ENCODE measurements at places on chromosomes 12 and 14.

GRCh38 chr12:92124689-92125029 is 21.0 kb downstream of the BTG1 start:
- H3K36me3 ChIP-seq: no peaks in the 10 kb centered on the region
- DNase-seq: no peak
- no peak overlapping the region for H3K27ac ChIP-seq
- H3K4me3 ChIP-seq: no peak overlapping the region
- no peaks in the 10 kb centered on the region for H3K27me3 ChIP-seq
- H3K4me1 ChIP-seq: no peaks in the 10 kb centered on the region

- no peak overlapping the region for H3K27ac ChIP-seq
- no peaks in the 10 kb centered on the region for H3K27me3 ChIP-seq
- H3K4me1 ChIP-seq: no peaks in the 10 kb centered on the region
- H3K36me3 ChIP-seq: no peaks in the 10 kb centered on the region
Observed at GRCh38 chr14:30227436-30227835, 299.8 kb upstream of the PRKD1 start.

GRCh38 chr12:52579468-52580465 is 6.1 kb upstream of the KRT74 start:
- no peak overlapping the region for H3K4me3 ChIP-seq
- H3K27ac ChIP-seq: no peak overlapping the region
- no peaks in the 10 kb centered on the region for H3K4me1 ChIP-seq
- no peaks in the 10 kb centered on the region for H3K36me3 ChIP-seq

DNA sequence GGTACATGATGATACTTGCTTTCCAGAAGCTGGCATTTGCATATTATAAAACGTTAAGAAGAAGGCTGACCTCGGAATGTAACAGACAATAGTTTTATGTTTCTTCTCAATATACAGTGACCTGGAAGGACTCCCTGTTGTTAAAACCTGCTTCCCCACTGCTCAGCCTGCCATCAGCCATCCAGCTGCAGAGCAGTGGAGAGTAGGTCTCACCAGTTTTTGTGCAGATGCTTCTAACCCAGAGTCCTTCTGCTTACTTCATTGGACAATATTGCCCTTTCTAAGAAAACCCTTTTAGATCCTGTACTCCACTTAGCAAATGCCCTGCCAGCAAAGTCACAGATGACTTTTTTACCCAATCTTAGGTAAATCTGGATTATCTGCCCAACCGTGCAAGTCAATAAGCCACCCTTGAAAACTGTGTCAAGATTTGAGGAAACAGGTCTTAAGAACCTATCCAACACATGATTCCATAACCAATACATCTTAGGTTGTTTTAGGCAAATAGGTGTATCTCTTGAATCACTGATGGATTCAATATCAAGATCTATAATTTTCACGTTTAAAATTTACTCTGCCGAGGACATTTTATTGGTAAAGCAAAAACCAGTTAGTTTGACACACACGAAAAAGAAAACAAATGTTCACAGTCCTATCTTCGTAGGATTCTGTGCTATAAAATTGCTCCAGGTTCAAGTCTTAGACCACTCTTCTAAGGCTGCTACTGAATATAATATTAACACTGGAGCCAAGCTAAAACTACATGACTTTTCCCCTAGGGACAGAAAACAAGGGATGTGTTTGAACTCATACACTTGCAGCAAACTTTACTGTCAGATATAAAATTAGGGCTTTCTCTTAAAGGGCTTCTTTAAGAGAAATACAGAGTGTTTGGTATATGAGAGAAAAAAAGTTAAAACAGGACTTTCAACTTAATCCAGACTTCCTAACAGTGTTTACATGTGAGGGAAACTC is 5.7 kb downstream of the PHLDA1 start:
- peaks cover 30% of the 10 kb centered on the region for H3K4me1 ChIP-seq
- no peaks in the 10 kb centered on the region for H3K27me3 ChIP-seq
- H3K27ac ChIP-seq: peak overlapping the region; percentile 88
- H3K4me3 ChIP-seq: no peak overlapping the region

DNA sequence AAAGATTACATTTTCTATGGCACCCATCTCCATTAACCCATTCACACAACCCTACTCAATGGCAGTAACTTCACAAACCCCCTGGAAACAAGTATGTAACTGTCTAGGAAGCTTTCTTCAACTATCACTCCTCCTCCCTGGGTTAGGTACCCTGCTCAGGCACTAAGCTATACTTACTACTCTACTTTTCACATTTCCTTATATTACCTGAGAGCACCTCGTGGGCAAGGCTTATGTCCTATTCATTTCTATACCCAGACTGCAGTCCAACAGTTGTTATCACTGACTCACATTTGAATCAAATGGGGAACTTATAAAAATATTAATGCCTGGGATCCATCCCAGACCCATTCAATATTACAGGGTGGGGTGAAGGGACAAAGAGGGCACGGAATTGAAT is 4.6 kb downstream of the PAWR start:
- no peak for DNase-seq
- no peak overlapping the region for H3K4me3 ChIP-seq
- no peak overlapping the region for H3K27ac ChIP-seq

GRCh38 chr12:122090759-122091515 is 12.4 kb downstream of the MLXIP start:
- H3K27ac ChIP-seq: no peak overlapping the region
- no peaks in the 10 kb centered on the region for H3K4me1 ChIP-seq
- H3K4me3 ChIP-seq: no peak overlapping the region
- H3K36me3 ChIP-seq: peaks cover 12% of the 10 kb centered on the region
- no peak for DNase-seq

DNA sequence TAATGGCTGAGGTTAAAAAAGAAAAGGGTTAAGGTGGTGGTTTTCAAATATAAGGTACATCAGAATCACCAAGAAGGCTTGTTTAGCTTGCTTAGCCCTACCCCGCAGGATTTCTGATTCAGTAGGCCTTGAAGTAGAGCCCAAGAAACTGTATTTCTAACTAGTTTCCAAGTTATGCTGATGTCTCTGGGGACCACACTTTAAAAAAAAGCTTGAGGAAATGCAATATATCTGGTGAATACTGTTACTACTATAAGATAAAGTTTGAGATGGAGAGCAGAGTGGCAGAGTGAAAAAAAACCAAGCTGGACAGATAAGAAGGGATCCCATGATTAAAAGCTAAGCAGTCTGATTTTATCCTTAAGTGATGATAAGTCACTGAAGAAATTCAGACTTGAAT is 18.3 kb upstream of the GXYLT1 start:
- H3K27me3 ChIP-seq: no peaks in the 10 kb centered on the region
- H3K27ac ChIP-seq: no peak overlapping the region
- no peak overlapping the region for H3K4me3 ChIP-seq
- H3K36me3 ChIP-seq: no peaks in the 10 kb centered on the region
- peaks cover 12% of the 10 kb centered on the region for H3K4me1 ChIP-seq
- no peak for DNase-seq

DNA sequence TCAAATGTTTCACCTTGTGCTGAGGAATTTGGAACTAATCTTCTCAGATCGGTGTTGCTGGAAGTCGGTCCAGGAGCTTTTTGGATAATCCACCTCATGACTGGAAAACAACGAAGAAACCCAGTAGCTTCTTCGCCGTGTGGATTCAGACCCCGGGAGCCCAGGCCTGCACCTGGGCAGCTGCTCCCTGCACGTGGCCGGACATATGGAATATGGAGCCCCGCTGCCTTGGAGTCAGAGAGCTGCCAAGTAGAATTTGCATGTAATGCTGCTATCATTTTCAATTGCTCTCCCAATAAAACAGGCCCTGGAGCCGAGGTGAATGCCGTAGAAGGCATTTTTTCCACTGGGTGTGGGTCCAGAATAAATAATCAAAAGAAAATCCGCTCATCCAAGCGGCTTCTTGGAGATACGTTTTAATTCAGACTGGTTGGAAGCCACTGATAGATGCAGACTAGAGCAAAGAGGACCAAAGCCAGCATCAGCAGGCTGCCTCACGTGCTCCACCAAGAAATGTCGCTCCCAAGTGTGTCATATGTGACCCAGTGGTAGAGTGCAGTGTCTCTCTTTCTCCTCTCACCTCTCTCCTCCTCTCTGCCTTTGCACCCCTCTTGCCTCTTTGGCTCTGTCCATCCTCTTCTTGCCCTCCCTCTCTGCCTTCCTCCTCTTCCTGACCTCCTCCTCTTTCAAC is 115.3 kb downstream of the ZNF664 start:
- no peak for DNase-seq
- H3K4me1 ChIP-seq: no peaks in the 10 kb centered on the region
- H3K4me3 ChIP-seq: no peak overlapping the region
- no peaks in the 10 kb centered on the region for H3K36me3 ChIP-seq

DNA sequence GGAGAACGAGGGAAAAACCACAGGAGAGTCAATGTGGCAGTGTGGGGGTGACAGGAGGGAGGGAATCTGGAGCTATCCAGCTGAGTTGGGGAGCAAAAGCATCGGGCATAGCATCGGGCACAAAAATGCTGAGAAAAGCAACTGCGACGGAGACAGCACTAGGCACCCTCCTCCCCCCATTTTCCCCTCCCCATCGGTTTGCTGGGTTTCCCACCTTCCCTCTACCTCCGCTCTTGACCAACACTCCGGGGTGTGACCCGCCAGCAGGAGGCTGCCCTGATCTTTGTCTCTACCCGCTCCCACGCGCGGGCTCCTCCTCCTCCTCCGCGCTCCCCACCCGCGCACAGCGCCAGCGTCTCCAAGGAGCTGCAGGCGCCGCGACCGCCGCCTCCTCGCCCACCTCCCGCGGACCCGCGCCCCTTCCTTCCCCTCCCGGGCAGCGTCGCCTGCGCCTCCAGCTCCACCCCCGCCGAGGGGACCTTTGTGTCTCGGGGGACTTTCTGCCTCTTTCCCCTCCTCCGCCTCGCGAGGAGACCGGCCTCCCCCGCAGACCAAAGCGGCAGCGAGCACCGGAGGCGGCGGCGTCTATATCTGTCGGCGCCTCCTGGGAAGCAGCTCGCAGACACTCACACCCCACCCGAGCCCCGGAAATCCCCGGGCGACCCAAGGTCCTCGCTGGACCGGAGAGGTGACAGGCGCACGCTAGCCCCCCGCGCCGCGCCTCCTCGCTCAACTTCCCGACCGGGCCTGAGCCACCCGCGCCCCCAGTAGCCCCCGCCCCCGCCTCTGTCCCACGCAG is 920 bp downstream of the CDK17 start:
- no peaks in the 10 kb centered on the region for H3K36me3 ChIP-seq
- H3K4me1 ChIP-seq: peaks cover 20% of the 10 kb centered on the region
- DNase-seq: no peak
- peak overlapping the region; percentile 59 for H3K4me3 ChIP-seq
- peak overlapping the region; percentile 98 for H3K27ac ChIP-seq
- H3K27me3 ChIP-seq: no peaks in the 10 kb centered on the region

- H3K4me1 ChIP-seq: no peaks in the 10 kb centered on the region
- no peak overlapping the region for H3K4me3 ChIP-seq
- no peak overlapping the region for H3K27ac ChIP-seq
Observed at GRCh38 chr14:40240245-40240859, 808.1 kb upstream of the FBXO33 start.

DNA sequence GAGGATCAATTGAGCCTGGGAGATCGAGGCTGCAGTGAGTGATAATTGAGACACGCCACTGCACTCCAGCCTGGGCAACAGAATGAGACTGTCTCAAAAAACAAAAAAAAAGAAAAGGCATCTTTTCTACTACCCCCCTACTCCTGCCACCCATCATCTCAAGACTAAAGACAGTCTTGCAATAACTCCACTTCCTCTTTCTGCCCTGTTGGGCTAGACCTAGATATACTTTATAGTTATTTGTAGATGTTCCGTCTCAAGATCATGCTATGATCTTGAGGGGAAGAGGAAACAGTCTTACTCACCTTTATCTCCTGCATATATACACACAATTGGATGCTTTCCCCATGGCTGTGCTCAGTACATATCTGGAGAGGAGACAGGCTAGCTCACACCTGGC is 12.1 kb upstream of the ESPL1 start:
- DNase-seq: no peak
- H3K4me3 ChIP-seq: no peak overlapping the region
- no peaks in the 10 kb centered on the region for H3K27me3 ChIP-seq
- H3K27ac ChIP-seq: no peak overlapping the region
- H3K4me1 ChIP-seq: peaks cover 8% of the 10 kb centered on the region

DNA sequence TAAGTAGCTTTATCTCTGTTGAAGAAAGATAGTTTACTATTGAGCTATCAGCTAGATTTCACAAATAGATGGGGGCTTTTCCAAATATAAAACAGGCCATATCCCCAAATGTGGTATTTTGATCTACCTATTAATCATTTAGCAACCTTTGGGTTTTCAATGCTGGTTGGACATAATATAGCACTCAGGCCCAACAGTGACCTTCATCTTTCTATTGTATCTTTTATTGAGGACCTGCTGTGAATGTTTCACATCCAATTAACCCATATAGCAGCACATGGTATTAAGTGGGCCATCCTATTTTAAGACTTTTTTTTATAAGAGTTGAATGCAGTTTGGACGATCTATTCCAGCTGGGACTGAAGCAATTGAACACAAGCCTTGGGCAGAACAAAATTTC is 10.0 kb upstream of the NR1H4 start:
- H3K27ac ChIP-seq: no peak overlapping the region
- no peaks in the 10 kb centered on the region for H3K4me1 ChIP-seq
- 0 out of 2 replicates have a peak, but pooled peaks cover 4% of the 10 kb centered on the region for H3K27me3 ChIP-seq
- DNase-seq: no peak

DNA sequence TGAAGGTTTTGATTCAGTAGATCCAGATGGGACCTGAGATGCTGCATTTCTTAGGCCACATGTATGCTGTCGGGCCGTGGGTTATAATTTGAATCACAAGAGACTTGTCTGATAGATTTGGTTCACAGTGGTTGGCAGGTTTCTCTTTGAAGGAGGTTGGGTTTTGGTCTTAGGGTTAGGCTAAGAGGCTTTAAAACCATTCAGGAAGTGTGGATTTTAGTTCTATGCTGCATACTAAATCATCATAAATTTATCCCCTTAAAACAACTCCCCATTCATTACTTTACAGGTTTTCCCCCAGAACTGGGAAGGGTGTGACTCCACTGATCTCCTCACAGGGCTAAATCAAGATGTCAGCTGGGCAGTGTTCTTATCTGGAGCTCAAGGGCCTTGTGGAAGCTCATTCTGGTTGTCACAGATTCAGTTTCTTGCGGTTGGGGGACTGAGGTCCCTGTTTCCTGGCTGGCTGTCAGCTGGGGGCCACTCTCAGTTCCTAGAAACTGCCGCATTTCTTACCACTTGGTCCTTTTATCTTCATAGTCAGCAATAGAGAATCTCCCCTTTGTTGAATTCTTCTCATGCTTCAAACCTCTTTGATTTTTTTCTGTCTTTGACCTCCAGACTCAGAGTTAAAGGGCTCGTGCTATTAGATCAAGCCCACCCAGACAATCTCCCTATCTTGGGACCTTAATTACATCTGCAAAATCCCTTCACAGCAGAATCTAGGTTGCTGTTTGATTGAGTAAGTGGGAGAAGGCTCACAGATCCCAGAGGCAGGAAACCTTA is 20.6 kb upstream of the PCNX1 start:
- H3K4me1 ChIP-seq: no peaks in the 10 kb centered on the region
- no peaks in the 10 kb centered on the region for H3K36me3 ChIP-seq
- no peak overlapping the region for H3K4me3 ChIP-seq
- H3K27me3 ChIP-seq: no peaks in the 10 kb centered on the region
- no peak for DNase-seq
- H3K27ac ChIP-seq: no peak overlapping the region

DNA sequence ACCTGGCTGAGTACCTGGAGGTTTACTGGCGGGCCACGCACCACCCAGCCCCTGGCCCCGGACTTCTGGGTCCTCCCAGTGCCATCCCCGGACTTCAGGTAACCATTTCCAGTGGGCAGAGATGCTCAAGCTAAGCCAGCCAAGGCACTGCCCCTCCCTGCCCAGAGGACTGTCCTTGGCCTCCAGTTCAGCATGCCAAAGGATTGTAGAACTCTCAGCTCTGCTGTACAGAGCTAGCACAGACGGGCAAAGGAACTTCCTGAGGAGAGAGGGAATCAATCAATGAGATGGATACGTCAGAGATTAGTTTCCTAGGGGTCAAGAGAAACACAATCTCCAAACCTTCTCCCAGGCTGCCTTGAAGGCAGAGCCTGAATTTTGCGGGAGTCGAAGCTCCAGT is 8.7 kb downstream of the CACNB3 start:
- H3K27me3 ChIP-seq: no peaks in the 10 kb centered on the region
- peaks cover 21% of the 10 kb centered on the region for H3K36me3 ChIP-seq
- no peaks in the 10 kb centered on the region for H3K4me1 ChIP-seq
- no peak overlapping the region for H3K27ac ChIP-seq

Measured in HCT116 (cell line).